ENCODE measurements at places on chromosomes 2 and 18.

DNA sequence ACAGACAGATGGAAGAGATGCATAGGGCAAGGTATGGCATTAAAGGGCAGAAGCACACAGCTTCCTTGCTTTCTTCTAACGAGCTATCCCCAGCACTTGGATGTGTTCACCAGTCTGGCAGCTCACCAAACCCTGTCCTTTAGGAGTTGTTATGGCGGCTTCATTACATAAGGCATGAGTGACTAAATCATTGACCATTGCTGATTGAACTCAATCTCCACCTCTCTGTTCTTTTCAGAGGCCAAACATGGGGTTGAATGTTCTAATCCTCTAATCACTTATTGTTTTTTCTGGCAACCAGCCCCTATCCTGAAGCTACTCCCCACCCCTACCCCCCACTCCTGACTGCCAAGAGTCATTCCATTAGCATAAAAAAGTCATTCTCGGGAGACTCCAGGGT lies 301.8 kb downstream of the XIRP2 start:
- DNase-seq, result no peak

DNA sequence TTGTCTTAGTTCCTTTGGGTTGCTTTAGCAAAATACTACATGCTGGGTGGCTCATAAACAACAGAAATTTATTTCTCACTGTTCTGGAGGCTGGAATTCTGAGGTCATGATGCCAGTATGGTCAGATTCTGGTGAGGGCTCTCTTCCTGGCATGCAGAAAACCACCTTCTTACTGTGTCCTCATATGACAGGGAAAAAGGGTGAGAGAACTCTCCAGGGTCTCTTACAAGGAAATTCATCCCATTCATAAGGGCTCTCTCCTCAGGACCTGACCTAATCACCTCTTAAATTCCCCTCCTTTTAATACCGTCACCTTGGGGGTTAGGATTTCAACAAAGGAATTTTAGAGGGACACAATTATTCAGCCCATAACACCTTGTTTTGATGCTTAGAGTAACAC lies 243.1 kb upstream of the TNP1 start:
- no peak for DNase-seq

- DNase-seq, result no peak
These were observed 181.8 kb downstream of the AGPS start for GRCh38 chr2:177574356-177574755.

DNA sequence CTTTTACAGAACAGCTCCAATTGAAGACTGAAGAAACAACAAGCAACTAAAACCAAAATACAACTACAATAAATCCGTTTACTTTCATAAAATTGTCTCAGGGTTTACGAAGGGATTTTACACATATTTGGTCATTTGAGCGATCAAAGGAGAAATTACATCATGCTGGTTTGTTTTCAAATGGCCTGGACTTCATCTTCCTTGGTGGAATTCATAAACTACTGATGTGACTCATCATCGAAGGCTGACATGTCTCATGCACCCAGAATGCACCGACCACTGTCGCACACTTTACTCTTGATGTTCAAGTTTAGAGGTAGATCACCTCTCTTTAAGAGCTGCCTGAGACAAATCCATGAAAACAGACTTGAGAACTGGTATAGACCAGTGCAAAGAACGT lies 25.6 kb upstream of the PMAIP1 start:
- DNase-seq, result no peak

DNA sequence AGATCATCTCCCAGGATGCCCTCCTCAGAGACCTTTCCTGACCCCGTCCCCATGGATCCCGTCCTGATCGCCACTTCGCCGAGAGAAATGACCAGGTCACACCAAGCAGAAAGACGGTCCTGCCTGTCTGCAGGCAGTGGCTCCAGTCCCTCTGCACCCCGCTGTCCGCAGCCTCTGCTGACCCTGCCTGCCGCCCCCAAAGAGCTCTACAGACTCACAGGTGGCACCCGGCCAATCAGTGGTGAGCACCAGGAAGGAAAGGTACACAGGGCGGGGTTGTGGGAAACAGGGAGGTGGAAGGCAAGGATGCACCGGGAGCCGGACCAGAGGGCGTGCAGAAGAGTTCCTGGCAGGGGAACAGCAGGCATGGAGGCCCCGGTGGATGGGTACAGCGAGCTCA lies 94.8 kb downstream of the NDUFA10 start:
- no peak for DNase-seq

- DNase-seq, result no peak
These were observed 496.8 kb upstream of the ZEB2 start for GRCh38 chr2:145016711-145017110.

GRCh38 chr2:43609290-43609918 lies 13.6 kb upstream of the THADA start:
- DNase-seq, result no peak

DNA sequence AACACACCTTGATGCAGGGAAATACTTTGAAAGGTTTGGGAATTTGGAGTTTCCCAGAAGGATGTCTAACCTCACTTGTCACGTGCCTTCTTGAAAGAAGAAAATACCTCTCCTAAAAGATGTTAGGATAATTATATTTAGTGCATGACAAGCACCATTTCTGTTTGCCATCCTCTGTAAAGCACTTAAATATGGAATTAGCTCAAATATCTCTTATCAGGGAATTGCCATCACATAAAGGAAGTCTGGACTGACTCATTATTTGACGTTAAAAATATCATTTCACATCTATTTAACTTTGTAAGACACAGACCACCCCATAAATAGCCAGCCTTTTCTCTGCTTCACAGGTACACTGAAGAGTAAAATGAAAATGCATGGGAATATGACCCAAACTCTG lies 140.1 kb downstream of the STK39 start:
- DNase-seq, result no peak

GRCh38 chr2:201777043-201777442 lies 3.7 kb downstream of the ALS2 start:
- DNase-seq, result no peak

- no peak for DNase-seq
These were observed 110.8 kb downstream of the ZNF516 start for GRCh38 chr18:76384114-76384790.

GRCh38 chr18:79242246-79242645 lies 153.5 kb upstream of the NFATC1 start:
- DNase-seq, result no peak

Data from stimulated activated CD4-positive, alpha-beta T cell treated with anti-CD3 and anti-CD28 coated beads, Interleukin-4, amount 100 ng/mL, for 4 hours (primary cell).